Uterus (tissue), 4 donors: ENCODE measurements at places on chromosomes 4 and X. TPM values are rescaled to one million over a fixed set of nuclear protein-coding genes. Genes with fewer than 3 reads are reported as not detected.

DNA sequence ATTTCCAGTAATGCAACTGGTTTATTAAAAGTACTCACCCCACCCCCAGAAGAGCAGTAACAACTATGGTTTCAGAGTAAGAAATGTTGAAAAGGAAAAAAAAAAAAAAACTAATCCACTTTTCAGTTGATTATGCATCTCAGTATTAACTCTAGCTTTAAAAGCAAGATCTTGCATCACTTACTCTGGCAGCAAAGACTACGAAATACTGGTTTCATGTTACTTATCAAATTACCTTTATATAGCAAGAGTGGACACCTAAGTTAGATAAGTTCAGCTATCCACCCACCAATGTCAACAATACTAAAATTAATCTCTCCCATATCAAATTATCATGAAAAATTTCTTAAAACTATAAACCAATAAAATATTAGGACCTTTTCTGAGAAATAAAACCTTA is 105.0 kb downstream of the ABCB7 start:
- no peaks in the 10 kb centered on the region for H3K36me3 ChIP-seq
- DNase-seq, result no peak
- H3K27me3 ChIP-seq, result no peaks in the 10 kb centered on the region
- H3K4me1 ChIP-seq, result no peaks in the 10 kb centered on the region
- H3K27ac ChIP-seq, result no peak overlapping the region

GRCh38 chrX:39950018-39950688 is 147.6 kb downstream of the BCOR start:
- H3K27me3 ChIP-seq, result no peaks in the 10 kb centered on the region
- no peak overlapping the region for H3K27ac ChIP-seq
- no peaks in the 10 kb centered on the region for H3K36me3 ChIP-seq
- H3K4me3 ChIP-seq, result no peak overlapping the region
- H3K4me1 ChIP-seq, result no peaks in the 10 kb centered on the region
- no peak for DNase-seq

- no peaks in the 10 kb centered on the region for H3K36me3 ChIP-seq
- no peak overlapping the region for H3K27ac ChIP-seq
- H3K4me1 ChIP-seq, result no peaks in the 10 kb centered on the region
- no peaks in the 10 kb centered on the region for H3K27me3 ChIP-seq
- DNase-seq, result no peak
- H3K4me3 ChIP-seq, result no peak overlapping the region
Measured at GRCh38 chr4:29553846-29554245, 1166.3 kb upstream of the PCDH7 start.

GRCh38 chrX:100649550-100650356 is 5.8 kb downstream of the SRPX2 start:
- H3K27me3 ChIP-seq, result no peaks in the 10 kb centered on the region
- H3K4me1 ChIP-seq, result no peaks in the 10 kb centered on the region
- peak overlapping the region; percentile 82 for H3K27ac ChIP-seq
- no peak overlapping the region for H3K4me3 ChIP-seq

- H3K36me3 ChIP-seq, result no peaks in the 10 kb centered on the region
- no peaks in the 10 kb centered on the region for H3K4me1 ChIP-seq
- H3K27me3 ChIP-seq, result no peaks in the 10 kb centered on the region
- no peak for DNase-seq
- H3K27ac ChIP-seq, result no peak overlapping the region
Measured at GRCh38 chr4:39823191-39823590, 125.3 kb downstream of the UBE2K start.

GRCh38 chrX:24662352-24662751 is 15.2 kb upstream of the PCYT1B start:
- no peaks in the 10 kb centered on the region for H3K27me3 ChIP-seq
- H3K4me1 ChIP-seq, result no peaks in the 10 kb centered on the region
- DNase-seq, result no peak
- H3K4me3 ChIP-seq, result no peak overlapping the region
- no peaks in the 10 kb centered on the region for H3K36me3 ChIP-seq

DNA sequence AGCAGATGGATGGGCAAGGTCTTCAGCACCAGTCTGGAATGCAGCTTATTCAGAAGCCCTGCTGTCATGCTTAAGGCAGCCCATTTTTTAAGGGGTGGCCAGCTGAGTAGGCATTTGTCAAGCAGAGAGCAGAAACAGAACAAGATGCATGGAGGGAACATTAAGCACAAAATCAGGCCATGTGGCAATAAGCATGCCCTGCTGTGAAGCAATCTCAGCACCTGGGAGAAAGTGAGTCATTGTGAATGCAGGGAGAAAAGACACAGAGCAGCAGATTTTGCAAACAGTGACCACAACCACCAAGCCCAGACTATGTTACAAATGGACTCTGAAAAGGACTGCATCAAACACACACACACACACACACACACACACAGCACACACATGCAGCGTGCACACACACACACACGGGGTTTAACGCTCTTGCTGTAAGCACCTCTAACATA is 94.1 kb upstream of the GALNT7 start:
- no peaks in the 10 kb centered on the region for H3K27me3 ChIP-seq
- H3K36me3 ChIP-seq, result no peaks in the 10 kb centered on the region
- H3K4me1 ChIP-seq, result no peaks in the 10 kb centered on the region
- no peak overlapping the region for H3K4me3 ChIP-seq
- no peak for DNase-seq

DNA sequence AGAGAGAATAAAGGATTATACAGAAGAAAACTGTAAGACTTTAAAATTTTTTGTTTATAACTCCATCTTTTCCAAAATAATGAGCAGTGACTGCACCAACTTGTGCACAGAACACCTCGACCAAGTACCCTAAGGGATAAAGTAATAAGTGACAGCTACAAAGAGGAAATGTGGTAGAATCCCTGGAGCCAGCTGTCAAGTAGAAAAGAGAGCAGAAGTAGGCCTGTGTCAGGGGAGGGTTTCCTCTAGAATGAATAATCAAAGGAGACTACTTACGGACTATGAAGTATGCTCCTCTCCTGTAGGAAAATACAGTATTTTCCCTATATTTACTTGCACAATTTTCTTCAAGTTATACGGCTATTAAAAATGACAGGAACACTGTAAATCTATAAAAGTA is 1.2 kb downstream of the EIF1AX start:
- H3K36me3 ChIP-seq, result no peaks in the 10 kb centered on the region
- DNase-seq, result no peak
- no peaks in the 10 kb centered on the region for H3K27me3 ChIP-seq

GRCh38 chrX:110699109-110699508 is 96.5 kb downstream of the CHRDL1 start:
- no peak overlapping the region for H3K27ac ChIP-seq
- H3K36me3 ChIP-seq, result no peaks in the 10 kb centered on the region
- H3K4me3 ChIP-seq, result no peak overlapping the region
- H3K4me1 ChIP-seq, result no peaks in the 10 kb centered on the region

GRCh38 chrX:154419688-154420401 is 8.5 kb downstream of the TAFAZZIN start:
- H3K4me3 ChIP-seq, result no peak overlapping the region
- H3K27ac ChIP-seq, result no peak overlapping the region
- H3K27me3 ChIP-seq, result no peaks in the 10 kb centered on the region
- no peak for DNase-seq
- no peaks in the 10 kb centered on the region for H3K36me3 ChIP-seq

- H3K4me1 ChIP-seq, result no peaks in the 10 kb centered on the region
- no peak overlapping the region for H3K27ac ChIP-seq
- DNase-seq, result no peak
- no peak overlapping the region for H3K4me3 ChIP-seq
- H3K27me3 ChIP-seq, result no peaks in the 10 kb centered on the region
Measured at GRCh38 chrX:118698516-118699170, 28.8 kb upstream of the IL13RA1 start.

DNA sequence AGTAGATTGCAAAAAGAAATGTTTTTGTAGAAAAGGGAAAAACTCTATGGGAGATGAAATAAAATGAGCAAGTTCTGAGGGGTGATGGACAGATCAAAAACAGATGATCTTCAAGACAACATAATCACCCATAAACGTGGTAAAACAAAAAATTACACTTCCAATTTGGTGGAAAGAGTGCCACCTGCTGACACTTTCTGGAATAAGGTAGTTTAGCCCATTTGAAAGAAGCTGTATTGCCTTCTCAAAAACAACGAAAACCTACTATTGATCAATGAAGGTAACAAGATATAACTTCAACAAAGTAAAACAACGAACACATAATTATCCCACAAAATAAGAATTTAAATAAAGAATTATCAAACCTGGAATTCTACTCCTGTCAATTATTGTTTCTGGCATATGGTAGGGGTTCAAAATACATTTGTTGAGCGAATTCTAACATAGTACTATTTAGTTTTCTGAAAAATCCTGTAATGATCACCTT is 2.5 kb downstream of the COQ2 start:
- no peak for DNase-seq
- no peak overlapping the region for H3K27ac ChIP-seq
- no peak overlapping the region for H3K4me3 ChIP-seq
- no peaks in the 10 kb centered on the region for H3K27me3 ChIP-seq
- no peaks in the 10 kb centered on the region for H3K36me3 ChIP-seq
- H3K4me1 ChIP-seq, result no peaks in the 10 kb centered on the region

GRCh38 chr4:119693126-119693525 is 64.5 kb upstream of the PDE5A start:
- no peak overlapping the region for H3K4me3 ChIP-seq
- no peaks in the 10 kb centered on the region for H3K27me3 ChIP-seq
- no peak overlapping the region for H3K27ac ChIP-seq
- H3K36me3 ChIP-seq, result no peaks in the 10 kb centered on the region
- DNase-seq, result no peak
- H3K4me1 ChIP-seq, result no peaks in the 10 kb centered on the region

DNA sequence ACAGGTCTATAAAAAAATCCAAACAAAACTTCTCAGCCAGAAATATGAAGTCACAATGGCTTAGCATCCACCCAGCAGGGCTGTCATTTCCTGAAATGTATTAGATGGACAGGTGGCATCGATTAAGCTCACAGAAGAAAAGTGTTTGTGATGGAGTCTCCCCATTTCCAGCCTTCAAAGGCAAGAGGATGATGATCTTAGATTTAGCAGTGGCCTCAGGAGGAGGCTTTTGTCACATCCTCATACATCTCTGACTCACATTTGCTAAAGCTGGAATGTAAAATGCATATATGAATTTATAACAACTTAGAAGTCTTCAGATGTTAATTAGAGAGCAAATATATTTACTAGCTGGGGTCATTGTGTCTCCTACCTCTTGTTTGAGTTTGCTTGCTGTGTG is 441.9 kb downstream of the SPRY1 start:
- DNase-seq, result no peak
- H3K27ac ChIP-seq, result no peak overlapping the region
- no peaks in the 10 kb centered on the region for H3K36me3 ChIP-seq
- H3K4me1 ChIP-seq, result no peaks in the 10 kb centered on the region
- H3K4me3 ChIP-seq, result no peak overlapping the region

- no peaks in the 10 kb centered on the region for H3K27me3 ChIP-seq
- no peaks in the 10 kb centered on the region for H3K36me3 ChIP-seq
- H3K4me1 ChIP-seq, result no peaks in the 10 kb centered on the region
- no peak for DNase-seq
- no peak overlapping the region for H3K27ac ChIP-seq
Measured at GRCh38 chr4:73952352-73952751, 29.5 kb downstream of the PF4 start.

- H3K4me3 ChIP-seq, result no peak overlapping the region
- DNase-seq, result no peak
- no peaks in the 10 kb centered on the region for H3K36me3 ChIP-seq
- H3K4me1 ChIP-seq, result no peaks in the 10 kb centered on the region
- H3K27ac ChIP-seq, result peak overlapping the region; percentile 26
Measured at GRCh38 chr4:102598762-102599374, 97.7 kb downstream of the NFKB1 start.

DNA sequence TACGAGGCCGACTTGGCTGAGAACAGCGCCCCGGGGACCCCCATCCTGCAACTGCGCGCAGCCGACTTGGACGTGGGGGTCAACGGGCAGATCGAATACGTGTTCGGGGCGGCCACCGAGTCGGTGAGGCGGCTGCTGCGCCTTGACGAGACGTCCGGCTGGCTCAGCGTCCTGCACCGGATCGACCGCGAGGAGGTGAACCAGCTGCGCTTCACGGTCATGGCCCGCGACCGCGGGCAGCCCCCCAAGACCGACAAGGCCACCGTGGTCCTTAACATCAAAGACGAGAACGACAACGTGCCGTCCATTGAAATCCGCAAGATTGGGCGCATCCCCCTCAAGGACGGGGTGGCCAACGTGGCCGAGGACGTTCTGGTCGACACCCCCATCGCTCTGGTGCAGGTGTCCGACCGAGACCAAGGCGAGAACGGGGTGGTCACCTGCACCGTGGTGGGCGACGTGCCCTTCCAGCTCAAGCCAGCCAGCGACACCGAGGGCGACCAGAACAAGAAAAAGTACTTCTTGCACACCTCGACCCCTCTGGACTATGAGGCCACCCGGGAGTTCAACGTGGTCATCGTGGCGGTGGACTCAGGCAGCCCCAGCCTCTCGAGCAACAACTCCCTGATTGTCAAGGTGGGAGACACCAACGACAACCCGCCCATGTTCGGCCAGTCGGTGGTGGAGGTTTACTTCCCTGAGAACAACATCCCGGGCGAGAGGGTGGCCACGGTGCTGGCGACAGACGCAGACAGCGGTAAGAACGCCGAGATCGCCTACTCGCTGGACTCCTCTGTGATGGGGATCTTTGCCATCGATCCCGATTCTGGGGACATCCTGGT is 2.4 kb downstream of the PCDH7 start:
- no peaks in the 10 kb centered on the region for H3K4me1 ChIP-seq
- no peaks in the 10 kb centered on the region for H3K27me3 ChIP-seq

DNA sequence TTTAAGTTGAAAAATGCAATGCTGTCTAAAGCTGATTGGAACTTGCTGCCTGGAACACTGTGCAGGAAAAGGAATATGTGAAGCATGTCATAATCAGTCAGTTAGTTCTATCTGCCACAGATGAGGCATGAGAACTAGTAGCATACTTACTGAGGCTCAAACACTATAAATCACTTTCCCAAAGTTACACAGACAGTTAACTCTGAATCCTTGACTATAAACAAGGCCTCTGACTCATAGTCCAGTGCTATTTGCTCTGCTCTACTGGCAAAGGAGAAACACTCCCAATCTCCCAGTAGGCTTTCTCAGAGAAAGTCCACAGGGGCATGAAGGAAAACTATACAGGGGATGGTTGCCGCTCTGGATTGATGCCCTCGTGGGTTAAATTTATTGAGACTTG is 2078.4 kb upstream of the TENM3 start:
- no peaks in the 10 kb centered on the region for H3K4me1 ChIP-seq
- H3K4me3 ChIP-seq, result no peak overlapping the region
- H3K36me3 ChIP-seq, result no peaks in the 10 kb centered on the region
- H3K27ac ChIP-seq, result no peak overlapping the region

The KIF4A gene
- total RNA-seq, result not detected

The F8A3 gene
- not detected for total RNA-seq

The TBC1D8B gene
- 5.3 TPM for total RNA-seq

The ENOPH1 gene
- total RNA-seq, result 26.3 TPM

The CSN1S1 gene
- not detected for total RNA-seq

The NAP1L2 gene
- 14.4 TPM for total RNA-seq

The TLR3 gene
- total RNA-seq, result 2.9 TPM

The FRMD7 gene
- 3.6 TPM for total RNA-seq

The SOX3 gene
- not detected for total RNA-seq
